ENCODE measurements at places on chromosomes 5 and 9.

DNA sequence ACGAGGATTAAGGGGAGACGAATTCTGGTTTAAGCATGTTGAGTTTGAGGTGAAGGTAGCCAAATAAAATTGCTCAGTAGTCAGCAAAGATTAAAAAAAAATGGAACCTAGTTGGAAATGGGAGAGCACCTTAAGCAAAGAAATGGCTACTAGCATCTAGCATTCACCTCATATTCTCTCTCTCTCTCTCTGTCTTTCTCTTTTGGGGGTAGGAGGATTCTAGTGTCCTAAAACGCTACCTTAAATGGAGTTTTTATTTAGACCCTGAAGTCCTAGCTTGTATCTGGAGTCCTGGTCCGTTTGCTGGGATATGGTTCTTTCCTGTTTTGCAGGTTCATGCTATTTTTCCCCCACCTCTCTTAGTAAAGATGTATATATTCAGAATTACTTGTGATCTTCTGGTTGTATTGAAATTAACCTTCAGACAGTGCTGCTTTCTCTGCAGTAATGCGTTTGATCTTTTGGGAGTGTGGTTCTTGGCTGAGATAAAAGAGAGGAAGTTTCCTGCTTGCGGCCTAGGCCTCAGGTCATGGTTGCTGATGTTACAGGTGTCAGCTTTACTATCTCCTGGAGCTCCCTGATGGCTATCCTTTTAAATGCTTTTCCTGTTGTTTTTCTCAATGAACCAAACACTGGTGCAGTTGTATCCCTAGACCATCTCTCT, 8.0 kb downstream of the TGFBR1 start:
- DNase-seq, result no peak

DNA sequence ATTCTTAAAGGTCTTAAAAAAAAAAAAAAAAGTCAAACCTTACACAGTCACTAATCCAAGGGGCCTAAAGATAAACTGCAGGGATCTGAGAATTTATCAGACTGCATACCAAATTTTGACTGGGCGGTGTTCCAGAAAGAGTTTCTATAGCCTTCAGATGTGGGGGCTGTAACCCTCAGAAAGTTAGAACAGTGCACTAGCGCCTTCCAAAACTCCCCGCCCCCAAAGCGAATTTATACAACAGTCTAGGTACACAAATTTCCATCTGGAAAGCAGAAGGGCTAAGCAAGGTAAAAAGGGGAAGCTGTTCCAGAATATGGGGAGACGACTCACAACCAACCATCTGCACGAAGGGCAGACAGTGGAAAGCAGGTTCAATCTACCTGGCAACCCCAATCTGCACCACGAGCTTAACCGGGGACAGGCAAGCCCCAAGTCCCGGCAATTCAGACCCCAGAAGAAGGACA, 813 bp downstream of the ERMP1 start:
- DNase-seq, result no peak

- DNase-seq, result no peak
These were observed 7.4 kb downstream of the TMOD1 start for GRCh38 chr9:97508852-97509251.

GRCh38 chr5:6578676-6579343, 54.0 kb downstream of the NSUN2 start:
- DNase-seq, result no peak

DNA sequence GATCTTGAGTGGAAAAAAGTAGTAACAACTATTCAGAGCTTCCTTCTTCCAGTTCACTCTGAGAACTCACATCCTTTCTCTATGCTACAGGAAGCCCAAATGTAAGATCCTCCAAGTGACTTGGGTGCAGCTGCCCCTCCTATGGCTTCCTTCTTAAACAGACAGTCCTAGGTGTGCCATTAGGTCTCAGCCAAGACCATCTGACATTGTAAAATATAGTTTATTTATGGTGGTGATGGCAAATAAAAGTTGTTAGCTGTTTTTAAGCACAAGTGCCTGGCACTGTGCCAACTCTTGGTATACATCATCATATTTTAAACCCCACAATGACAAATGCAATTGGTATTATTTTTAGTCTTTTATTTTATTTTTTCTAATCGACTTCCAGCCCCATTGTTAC, 58.1 kb downstream of the TMEM252 start:
- no peak for DNase-seq

- no peak for DNase-seq
These were observed 87.6 kb downstream of the FBXO38 start for GRCh38 chr5:148471379-148471778.

DNA sequence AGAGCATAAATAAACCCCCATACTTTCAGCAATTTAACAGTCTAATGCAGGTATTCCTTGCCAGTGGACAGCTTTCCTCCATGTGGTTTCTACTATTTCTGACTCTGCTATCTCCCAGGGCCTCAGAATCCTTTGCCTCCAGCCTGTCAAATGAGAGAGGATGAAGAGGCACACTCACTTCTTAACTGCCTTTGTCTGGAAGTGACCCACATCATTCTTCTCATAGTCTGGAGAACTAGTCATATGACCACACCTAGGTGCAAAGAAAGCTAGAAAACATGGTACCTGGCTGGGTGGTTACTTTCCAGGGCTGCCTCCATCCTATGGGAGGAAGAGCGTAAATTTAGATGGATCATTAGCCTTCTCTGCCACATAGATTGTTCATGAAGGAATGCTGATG, 22.5 kb downstream of the PALM2AKAP2 start:
- no peak for DNase-seq

DNA sequence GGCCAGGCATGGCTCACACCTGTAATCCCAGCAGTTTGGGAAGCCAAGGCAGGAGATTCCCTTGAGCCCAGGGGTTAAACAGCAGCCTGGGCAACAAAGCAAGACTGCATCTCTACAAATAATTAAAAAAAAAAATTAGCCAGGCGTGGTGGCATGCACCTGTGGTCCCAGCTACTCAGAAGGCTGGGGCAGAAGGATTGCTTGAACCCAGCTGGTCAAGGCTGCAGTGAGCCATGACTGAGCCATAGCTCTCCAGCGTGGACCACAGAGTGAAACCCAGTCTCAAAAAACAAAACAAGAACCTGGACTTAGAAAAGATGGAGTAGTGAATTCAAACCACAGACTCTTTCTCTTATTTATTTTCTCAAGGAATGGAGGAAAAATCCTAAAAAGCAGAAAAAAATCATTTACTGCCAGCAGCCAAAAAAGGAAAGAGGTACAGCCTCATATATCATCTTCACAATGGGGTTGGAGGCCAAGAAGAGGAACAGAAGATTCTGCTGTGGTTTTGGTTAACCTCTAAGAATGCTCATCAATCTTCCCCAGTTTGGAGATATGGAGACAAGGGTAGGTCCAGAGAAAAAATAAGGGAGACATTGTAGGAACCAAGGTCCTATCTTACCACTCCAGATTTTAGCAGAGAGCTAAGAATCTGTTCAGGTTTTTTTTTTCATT, 40.0 kb upstream of the MYO10 start:
- no peak for DNase-seq

DNA sequence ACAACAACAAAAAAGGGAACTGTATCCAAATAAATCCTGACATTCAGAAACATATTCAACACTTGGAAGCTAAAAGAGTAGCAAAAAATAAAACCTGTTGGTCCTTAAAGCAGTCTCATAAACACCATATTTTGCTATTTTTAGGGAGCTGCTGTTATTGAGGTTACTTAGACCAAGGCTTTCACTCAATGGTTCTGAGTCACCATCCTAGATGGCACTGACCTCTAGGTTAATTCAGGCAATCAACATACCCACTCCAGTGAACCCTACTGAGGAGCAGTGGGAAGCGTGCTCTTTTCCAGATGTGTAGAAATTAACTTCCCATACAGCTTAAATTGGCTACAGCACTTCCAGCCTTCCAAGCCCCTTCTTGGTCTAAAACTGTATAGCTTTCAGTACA, 5.2 kb downstream of the GNAQ start:
- DNase-seq, result no peak

DNA sequence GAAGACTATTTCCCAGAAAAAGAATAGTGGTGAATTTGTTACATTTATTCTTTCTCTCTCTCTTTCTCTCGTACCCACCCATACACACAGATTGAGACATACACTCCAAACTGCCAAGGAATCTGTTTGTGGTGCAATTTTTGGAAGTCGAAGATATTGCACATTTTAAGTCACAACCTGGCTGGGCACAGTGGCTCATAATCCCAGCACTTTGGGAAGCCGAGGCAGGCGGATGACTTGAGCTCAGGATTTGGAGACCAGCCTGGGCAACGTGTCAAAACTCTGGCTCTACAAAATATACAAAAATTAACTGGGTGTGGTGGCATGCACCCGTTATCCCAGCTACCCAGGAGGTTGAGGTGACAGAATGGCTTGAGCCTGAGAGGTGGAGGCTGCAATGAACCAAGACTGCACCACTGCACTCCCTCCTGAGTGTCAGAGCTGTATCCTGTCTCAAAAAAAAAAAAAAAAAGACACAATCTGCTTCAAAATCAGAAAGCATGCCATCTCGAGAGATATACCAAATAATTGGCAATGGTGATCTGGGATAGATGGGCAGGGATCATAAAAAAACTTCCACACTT, 19.2 kb upstream of the PLIN2 start:
- no peak for DNase-seq

- DNase-seq, result no peak
These were observed 21.8 kb downstream of the ENTREP1 start for GRCh38 chr9:69346596-69347390.

- no peak for DNase-seq
These were observed 14.3 kb downstream of the PHF2 start for GRCh38 chr9:93590609-93591234.

DNA sequence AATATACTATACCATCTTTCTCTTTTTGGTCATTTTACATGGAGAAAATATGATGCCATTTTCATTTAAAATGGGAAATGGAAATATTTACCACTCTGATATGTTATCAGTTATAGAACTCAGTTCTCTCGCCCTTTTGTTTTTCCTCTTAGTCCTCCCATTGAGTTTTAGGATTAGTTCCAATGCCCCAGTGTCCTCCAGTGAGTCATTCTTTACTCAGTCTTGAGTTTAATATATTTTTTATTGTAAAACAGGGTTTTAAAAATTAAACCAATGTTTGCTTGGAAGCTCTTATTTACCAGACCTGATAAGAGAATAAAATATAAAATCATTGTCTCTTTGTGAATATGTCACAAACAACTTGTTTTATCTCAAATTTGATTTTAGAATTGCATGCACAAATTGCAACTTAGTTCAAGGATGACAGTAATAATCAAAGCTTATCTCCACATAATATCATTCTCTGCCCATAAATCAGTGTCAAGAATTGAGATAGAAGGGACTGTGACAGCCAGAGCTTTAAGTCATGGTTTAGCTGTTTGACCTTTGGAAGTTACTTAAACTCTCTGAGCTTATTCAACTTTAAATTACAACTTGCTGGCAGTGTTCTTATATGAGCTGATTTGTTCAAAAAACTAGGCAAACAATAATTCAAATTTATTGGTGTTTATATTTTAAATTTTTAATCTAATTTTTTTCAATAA, 166.4 kb downstream of the PAM start:
- no peak for DNase-seq

- no peak for DNase-seq
These were observed 20.0 kb upstream of the CEP72 start for GRCh38 chr5:592158-592557.

- DNase-seq, result no peak
These were observed 176.7 kb downstream of the NTRK2 start for GRCh38 chr9:84845956-84846900.

- no peak for DNase-seq
These were observed 426.2 kb upstream of the PTPRD start for GRCh38 chr9:11039006-11039405.

DNA sequence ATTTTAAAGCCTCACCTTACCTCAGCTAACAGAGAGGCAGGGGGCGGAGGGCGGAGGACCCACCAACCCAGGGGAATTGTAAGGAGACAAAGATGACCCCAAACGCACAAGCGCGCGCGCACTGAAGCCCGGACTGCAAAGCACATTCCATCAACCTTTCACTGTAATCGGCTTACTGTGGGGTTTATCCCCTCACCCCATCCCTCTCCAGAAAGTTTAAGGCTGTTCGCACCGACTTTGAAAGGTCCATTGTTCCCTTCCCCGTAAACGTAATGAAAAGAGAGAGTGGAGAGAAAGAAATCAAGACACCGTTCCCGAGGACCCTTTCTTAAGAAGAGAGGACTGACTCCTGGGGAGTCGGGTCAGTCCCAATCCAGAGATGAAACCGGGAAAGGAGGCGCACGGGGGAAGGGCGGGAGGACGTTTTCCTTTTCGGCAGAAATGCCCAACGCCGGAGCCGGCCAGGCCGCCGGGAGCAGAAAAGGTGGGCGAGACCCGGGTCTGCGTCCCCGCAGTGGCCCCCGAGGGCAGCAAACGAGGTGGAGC, 464 bp downstream of the CEMIP2 start:
- DNase-seq, result no peak

DNA sequence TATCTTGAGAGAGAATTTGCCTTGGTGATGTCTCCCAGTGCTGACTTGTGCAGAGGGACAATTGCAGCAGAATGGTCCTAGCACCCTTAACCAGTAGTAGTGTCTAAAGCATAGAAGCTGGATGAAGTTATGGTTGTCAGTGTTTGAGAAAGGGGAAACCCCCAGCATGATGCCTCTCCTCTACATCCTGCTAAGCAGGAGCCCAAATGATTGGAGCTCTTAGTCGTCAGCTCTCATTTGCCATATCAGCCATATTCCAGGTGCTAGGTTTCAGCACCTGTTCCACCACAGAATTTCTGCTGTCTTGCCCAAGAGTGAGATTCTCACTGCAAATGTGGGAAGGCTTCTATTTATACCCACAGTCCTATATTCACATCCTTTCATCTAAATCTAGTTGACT, 43.7 kb upstream of the RFX3 start:
- no peak for DNase-seq

DNA sequence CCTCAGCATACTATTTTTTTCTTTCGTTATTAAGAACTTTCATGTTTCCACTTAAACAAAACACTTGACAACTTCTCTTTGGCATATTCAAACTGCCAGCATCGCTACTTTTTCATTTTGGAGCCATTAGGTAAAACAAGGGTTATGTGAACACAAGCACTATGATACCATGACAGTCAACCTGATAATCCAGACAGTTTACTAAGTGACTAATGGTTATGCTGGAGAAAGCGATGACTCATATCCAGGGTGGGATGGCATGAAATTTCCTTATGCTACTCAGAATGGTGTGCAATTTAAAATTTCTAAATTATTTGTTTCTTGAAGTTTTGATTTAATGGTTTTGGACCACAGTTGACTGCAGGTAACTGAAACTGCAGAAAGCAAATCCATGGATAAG, 29.9 kb upstream of the PRSS3 start:
- no peak for DNase-seq

DNA sequence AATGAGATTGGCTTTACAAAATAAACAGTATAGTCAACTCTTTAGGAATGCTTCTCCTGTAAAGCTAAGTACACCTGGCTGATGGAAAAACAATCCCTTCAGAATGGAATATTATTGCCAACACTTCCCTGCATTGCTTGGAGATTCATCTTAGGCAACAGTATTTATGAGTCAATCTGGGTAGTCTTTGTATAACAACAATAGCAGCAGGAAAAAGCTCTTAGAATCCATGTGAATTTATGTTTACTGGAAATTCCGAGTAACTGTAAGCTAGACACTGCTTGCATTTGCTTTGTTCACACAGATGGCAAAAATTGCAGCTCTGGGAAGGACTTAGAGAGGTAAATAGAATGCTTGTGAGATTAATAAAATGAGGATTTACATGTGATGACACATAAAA, 101.7 kb upstream of the NTRK2 start:
- DNase-seq, result no peak
